T-helper 17 cell (primary cell): ENCODE measurements at places on chromosomes 7 and 10.

- no peak for DNase-seq
Measured at GRCh38 chr7:57384380-57384779, 65.6 kb upstream of the ZNF716 start.

GRCh38 chr10:85900061-85900460 is 466.5 kb downstream of the GRID1 start:
- no peak for DNase-seq

DNA sequence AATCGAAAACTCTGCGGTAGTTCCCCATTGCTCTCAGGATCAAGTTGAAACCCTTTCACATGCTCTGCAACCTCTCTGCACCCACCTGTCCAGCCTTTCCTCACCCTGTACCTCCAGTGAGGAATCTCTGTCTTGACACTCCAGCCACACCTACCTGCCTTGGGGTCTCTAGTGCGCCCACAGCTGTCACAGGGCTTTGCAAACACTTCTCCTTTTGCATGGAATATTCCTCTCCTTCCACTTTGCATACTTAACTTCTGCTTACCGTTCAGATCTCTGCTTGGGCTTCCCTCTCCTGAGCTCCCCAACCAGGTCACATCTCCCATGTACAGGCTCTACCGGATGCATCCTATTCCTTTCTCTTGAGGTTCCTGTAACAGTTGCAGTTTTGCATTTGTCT is 6.6 kb upstream of the ZYX start:
- DNase-seq = no peak

- no peak for DNase-seq
Measured at GRCh38 chr7:67564959-67565358, 568.3 kb downstream of the TYW1 start.

DNA sequence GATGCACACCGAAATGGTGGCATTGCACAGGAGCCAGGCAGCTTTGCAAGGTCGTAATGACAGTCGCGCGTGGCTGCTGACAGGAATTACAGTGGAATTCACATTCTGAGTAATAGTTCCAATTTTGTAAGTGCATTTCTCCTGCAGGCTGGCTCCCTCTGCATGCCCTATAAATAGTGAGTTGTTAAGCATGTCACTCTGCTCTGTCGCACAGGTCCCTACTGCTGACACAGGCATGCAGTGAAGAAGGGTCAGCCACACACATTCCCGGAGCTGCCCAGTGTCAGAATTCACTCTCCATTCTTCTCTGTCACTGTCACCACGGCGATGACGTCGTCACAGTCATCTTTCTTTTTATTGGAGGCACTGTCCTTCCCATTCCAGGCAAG is 49.2 kb upstream of the SHH start:
- DNase-seq = no peak

- DNase-seq = no peak
Measured at GRCh38 chr7:106117786-106118544, 5.9 kb upstream of the SYPL1 start.

DNA sequence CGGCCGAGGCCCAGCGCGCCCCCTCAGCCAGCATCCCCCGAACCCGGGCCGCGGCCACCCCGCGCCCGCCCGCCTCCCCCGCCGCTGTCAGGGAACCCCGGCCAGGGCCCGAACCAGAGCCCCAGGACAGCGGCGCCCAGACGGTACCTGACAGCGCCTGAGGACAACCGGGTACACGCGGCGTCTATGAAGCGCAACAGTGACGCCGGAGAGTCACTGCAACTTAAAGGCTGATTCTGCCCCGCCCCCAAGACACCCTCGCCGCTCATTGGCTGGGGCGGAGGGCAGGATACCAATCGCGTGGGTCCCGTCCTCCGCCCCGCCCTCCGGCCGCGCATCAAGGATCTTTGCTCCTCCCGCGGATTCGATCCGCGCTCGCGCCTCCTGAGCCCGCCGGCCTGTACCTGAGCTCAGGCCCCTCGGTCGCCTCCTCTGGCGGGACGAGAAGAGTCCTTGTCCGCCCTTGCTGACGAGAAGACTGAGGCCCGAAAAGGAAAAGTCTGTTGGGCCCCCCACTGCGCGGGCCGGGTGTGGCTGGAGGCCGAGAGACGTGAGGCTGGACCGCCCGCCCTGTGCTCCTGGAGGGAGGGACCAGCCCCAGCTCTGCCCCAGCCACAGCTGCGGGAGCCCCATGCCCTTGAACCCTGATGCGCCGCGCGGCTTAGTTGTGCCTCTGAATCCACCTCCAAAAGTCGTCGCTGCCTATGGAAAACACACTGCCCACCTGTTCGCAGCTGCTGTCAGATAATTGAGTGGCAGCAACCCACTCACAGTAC is at the start of gene OAT:
TSS of gene OAT (minus strand) at position 198 of the 776 bp plus-strand sequence. CDS start 6,752 bp downstream, outside the sequence.
- peak; percentile 93 for DNase-seq

- no peak for DNase-seq
Measured at GRCh38 chr7:89145801-89146200, 350.3 kb upstream of the TEX47 start.
